GM04504 (cell line): ENCODE measurements at places on chromosomes 7 and 10.

GRCh38 chr7:66267249-66267648 is 62.1 kb downstream of the TPST1 start:
- peak; percentile 91 for DNase-seq

DNA sequence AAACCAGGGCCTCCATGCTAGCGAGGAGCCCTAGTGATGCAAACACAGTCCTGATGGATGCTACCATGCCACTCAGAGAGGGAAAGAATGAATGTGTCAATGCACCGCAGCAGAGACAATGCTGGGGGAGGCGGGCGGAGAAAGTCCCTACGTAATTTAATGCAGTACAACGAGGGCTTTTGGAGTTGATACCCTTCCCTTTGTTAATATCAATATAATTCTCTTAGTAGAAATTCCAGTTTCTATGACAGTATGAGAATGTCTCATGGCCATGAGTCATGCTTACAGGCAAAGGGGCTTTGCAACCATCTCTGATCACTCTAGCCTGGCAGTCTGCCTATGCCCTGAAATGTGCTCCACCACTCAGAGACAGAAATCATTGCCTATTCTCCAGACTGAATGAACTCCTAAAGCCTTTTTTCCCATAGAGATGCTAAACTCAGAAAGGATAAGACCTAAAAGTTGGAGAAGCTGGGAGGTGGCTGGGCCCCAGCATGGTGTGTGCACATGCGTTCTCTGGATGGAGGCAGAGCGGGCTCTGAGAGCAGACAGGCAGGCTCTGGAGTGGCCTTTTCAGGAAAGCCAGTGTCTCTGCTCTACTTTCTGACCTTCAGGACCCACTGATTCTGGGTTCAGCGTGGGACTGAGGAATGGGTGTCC is 20.3 kb upstream of the GIMAP2 start:
- DNase-seq: no peak

DNA sequence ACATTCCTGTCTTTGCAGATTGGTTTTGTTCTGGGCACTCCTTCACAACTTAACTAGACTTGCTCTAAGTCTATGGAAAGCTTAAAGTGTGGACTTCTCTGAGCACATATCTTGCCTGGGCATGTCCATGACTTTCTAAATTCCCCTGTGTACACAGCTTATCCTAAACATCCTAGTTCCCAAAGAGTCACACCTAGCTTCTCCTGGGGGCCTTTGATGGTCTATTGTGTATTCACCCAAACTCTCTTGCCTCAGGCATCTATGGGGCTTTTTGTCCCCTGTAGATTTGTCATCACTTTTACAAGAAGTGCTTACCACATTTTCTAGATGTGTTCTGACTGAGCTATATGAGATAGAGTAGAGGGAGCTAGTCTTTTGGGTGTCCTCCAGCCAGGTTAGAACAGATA is 12.2 kb upstream of the ZNF488 start:
- no peak for DNase-seq

GRCh38 chr7:69696686-69697685 is 98.7 kb downstream of the AUTS2 start:
- no peak for DNase-seq

- no peak for DNase-seq
These were observed 70.8 kb upstream of the ZNRF2 start for GRCh38 chr7:30213637-30214036.

GRCh38 chr7:47738563-47739166 is 156.8 kb upstream of the TNS3 start:
- no peak for DNase-seq

DNA sequence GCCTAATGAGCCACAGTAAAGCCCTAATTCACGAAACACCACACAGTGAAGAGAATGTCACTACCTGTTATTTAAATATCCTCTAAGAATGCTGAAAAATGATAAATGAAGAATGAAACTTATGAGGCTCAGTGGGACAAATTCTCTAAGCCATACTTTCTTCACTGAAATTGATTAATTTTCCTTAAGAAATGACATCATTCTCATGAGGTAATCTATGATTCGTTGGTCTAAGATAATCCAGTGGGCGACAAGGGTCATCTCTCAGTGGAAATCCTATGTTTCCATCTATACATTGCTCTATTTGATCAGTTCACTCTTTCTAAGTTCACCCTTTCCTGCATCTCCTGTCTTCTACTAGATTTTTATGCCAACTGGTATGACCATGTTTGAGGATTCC is 330.4 kb upstream of the ANKRD30A start:
- no peak for DNase-seq

GRCh38 chr10:6217611-6218010 is 14.9 kb downstream of the PFKFB3 start:
- DNase-seq: no peak

GRCh38 chr10:96719850-96720421 is 378 bp downstream of the PIK3AP1 start:
- DNase-seq: no peak

DNA sequence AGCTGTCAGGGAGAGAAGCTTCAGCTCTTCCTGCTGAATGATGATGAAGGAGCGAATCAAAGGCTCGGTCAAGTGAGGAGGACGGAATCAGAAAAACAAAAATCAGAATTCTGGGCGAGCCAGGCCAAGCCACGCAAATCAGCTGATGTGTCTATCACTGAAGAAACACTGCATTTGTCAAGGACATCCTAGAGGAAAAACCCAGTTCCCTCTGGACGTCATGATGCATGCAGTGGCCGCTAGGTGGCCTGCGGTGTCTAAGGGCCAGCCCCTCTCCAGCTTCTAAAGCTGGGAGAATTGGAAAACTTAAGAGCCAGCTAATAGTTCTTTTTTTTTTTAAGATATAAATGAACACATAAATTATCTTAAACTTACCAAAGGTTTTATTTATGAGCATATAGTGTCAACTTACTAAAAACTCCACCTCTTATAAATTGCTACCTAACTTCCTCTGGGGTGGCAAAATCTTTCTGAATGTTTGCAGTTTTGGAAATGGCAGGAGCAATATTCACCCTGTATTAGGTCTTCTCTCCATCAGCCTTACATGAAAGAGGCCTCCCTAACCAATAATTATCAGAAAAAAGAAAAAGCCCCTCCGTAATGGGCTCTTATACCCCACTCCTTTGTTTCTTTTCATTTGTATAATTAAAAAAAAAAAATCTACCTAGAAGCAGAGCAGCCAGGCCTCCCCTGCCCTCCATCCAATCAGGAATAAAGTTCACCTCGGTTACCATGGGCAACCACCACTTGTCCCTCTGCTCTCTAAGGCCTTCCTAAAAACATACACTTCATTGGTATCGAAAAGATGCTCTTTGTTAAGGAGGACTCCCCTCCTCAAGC is 186.8 kb downstream of the USP6NL start:
- DNase-seq: peak; percentile 8

DNA sequence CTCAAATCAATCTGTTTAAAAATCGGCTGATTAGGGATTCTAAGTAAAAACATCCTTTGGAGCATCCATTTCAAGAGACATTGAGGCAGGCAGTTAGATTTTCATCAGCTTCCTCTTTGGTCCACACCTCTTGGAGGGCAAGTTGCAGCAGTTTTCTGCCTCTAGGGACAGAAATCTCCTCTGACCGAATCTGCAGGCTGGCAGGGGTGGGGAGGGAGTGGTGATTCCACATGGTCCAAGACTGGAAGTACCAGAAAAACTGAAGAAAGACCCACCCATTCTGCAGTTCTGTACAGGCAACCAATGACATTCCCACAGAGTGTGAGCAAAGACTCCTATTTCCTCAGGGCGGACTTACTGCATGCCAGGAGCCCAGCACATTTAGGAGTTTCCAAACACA is 29.0 kb downstream of the FGFBP3 start:
- DNase-seq: no peak

DNA sequence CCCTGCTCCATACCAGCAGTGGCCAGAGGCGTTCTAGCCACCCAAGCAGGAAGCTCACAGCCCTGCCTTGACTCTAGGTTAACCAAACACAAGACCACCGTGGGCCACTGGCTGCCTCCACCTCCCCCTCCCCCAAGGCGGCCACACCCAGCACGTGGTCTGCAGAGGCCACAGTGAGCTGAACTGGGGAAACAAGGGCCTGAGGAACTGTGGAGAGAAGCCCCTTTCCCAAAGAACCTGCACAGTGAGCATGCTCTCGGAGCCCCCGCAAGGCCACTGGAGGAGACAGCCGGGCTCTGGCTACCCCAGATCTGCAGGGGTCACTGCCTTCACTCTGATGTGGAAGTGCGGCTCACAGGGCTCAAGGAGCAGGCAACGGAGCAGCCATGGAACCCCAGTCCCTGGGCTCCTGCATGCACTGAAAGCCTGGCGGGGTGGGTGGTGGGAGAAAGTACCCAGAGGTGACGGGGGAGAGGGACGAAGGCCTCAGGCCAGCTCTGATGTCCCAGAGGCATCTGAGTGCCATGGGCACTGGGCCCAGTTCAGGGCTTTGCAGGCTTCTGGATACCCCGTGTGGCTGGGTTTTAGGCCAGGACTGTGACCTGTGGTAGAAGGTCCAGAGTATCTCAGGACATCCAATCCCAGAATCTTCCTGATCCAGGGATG is 189.2 kb downstream of the EBF3 start:
- DNase-seq: no peak

DNA sequence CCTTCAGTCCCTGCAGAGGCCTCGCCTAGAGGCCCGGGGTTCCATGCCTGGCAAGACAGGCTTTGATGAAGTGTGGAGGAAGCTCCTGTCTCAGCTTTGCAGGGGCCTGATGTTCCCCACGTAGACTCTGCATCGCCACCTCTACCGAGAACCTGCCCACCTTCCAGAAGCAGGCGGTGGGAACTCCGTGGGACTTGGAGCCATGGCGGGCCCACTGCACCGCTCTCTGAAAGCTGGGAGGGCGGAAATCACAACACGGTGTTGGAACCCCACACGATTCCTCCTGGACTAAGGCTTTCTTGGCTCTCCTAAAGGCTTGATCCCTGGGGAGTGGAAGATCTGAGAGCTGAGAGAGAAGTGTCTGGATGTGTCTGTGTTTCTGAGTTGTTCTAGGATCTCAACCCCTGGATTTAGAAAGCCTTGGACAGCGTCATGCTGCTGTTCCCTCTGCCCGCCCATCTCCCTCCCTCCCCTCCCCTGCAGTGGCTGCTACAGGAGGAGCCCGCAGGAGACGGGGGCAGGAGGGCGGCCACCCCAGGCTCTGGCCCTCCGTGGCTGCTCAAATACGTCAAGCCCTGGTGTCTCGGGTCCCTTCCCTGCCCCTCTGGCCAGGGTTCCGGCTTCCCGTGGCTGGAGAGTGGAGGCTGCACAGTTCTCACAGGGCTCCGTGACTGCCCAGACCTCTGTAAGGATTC is 79.7 kb downstream of the VIPR2 start:
- no peak for DNase-seq

DNA sequence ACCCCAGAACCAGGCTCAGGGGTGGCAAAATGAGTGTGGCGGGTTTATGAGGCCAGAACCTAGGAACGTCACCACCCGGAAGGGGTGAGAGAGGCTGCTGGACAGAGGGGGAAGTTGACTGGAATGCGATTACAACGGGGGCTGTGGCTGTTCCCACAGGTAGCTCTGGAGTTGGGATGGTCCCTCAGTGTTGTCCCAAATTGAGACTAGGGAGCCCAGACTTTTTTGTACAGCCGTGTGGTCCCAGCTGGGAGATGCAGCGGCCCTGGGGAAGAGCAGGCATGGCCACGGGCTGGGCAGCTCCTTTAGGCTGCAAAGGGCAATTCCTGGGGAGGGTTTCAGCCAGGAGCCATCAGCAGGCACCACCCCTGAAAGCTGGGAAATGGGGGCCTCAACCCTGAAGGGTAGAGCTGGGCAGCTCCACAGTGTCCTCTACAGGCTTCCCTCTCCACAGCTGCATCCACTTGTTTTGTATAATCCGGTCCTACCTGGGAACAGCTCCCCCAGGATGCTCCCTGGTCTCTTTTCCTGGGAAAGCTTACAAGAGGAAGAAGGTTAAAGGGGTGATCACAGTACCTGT is 11.0 kb upstream of the GDF10 start:
- DNase-seq: no peak

- no peak for DNase-seq
These were observed 243.9 kb upstream of the NPY start for GRCh38 chr7:24039991-24040624.

GRCh38 chr7:64747802-64748201 is 46.4 kb upstream of the ZNF138 start:
- DNase-seq: no peak

DNA sequence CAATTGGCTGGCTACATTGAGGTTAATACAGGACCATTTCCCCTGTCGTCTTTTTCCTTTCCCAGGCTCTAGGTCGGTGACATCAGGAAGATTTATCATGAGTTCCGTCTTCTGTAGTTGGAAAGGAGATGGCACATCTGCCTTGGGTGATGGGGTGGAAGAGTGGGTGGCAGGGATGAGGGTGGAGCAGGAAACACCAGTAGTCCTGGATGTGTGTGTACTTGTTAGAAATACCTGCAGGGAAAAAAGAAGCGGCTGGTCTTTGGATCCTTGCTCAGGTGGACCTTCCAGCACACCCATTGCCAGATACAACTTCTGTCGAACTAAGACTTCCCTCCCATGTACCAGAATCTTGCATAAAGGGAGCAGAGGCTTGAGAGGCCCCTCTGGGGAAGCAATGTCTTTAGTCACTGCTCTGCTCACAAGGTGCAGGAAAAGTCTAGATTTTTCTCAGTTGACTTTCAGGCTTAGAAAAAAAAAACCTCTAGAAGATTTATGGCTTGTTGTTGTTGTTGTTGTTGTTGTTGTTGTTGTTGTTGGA is 516.8 kb upstream of the GALNT17 start:
- no peak for DNase-seq

DNA sequence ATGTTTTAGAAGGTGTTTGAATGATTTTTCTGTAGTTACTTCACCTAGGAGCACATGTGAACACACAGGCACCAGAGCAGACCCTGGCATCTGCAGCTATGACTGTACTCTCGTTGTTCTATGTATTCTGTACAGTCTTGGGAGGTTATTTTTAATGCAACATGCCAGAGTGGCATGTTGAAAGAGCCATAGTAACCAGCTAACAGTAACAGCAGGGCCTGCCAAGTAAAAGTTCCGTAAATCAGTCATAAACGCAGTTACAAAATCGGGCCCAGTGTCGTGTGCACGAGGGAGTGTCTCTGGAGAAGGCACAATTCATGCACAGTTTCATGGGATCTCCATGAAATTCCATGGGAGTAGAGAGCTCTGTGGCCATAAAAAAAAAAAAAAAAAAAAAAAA is 108.3 kb upstream of the CDK6 start:
- DNase-seq: peak; percentile 27

DNA sequence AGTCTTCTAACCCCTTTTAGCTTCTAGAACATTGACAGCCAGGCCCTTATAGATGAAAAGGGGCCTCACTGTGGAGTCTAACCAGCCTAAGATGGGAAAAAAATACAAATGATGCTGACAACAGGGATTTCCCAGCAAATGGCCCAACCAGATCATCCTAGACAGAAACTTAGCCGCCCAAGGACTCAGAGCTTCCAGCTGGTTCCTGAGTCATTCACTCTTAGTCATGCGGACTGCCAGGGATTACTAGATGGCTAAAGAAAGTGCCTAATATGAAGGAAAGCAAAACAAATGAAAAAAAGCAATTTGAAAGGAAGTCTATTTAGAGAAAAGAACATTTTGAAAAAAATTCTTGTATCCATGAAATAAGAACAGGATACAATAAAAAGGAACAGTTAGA is 23.7 kb downstream of the TSPAN14 start:
- DNase-seq: no peak
